Aortic smooth muscle cell (primary cell): ENCODE measurements at places on chromosomes 1 and 21. TPM values are rescaled to one million over a fixed set of nuclear protein-coding genes. Genes with fewer than 3 reads are reported as not detected.

GSTM3 gene
- total RNA-seq: 21.3 and 57.2 TPM in 2 replicates

DPT gene
- 0.93 and 1.7 TPM in 2 replicates for total RNA-seq

UTS2 gene
- not detected in 2 replicates for total RNA-seq

CCDC190 gene
- 1.5 and 2.6 TPM in 2 replicates for total RNA-seq

TNNI3K gene
- 1.2 and 1.7 TPM in 2 replicates for total RNA-seq

TFF3 gene
- total RNA-seq: 0.68 TPM in 1 of 2 replicates, not detected in the other

FAM78B gene
- total RNA-seq: 0.13 and 0.25 TPM in 2 replicates

RBBP5 gene
- 13.5 and 13.7 TPM in 2 replicates for total RNA-seq

TBX15 gene
- total RNA-seq: 0.25 and 1.6 TPM in 2 replicates

BATF3 gene
- 0.87 and 2.8 TPM in 2 replicates for total RNA-seq

SLC66A1 gene
- total RNA-seq: 15.7 and 21.7 TPM in 2 replicates

TLR5 gene
- total RNA-seq: 0.12 and 0.13 TPM in 2 replicates

MTARC2 gene
- 7.9 and 10.7 TPM in 2 replicates for total RNA-seq

SPATA6 gene
- 7.3 and 8.0 TPM in 2 replicates for total RNA-seq

PODN gene
- 5.8 and 7.6 TPM in 2 replicates for total RNA-seq

CD1D gene
- under 0.01 TPM in 1 of 2 replicates, not detected in the other for total RNA-seq

CYP4X1 gene
- total RNA-seq: 7.4 and 11.6 TPM in 2 replicates

CHRM3 gene
- 0.37 and 5.2 TPM in 2 replicates for total RNA-seq

IL10 gene
- total RNA-seq: 0.13 TPM in 1 of 2 replicates, not detected in the other

NUDT17 gene
- 3.7 and 4.1 TPM in 2 replicates for total RNA-seq

BTG2 gene
- total RNA-seq: 8.3 and 13.0 TPM in 2 replicates

WDR26 gene
- total RNA-seq: 59.2 and 99.7 TPM in 2 replicates

CLDN14 gene
- total RNA-seq: 0.13 and 0.25 TPM in 2 replicates

VAMP3 gene
- 107 and 132 TPM in 2 replicates for total RNA-seq

SHISA4 gene
- 13.9 and 19.8 TPM in 2 replicates for total RNA-seq

ZBTB8B gene
- total RNA-seq: under 0.01 TPM in 2 replicates
